ENCODE measurements at places on chromosomes 3 and 15.

- no peak for DNase-seq
These were observed 2.8 kb downstream of the FES start for GRCh38 chr15:90887037-90887481.

DNA sequence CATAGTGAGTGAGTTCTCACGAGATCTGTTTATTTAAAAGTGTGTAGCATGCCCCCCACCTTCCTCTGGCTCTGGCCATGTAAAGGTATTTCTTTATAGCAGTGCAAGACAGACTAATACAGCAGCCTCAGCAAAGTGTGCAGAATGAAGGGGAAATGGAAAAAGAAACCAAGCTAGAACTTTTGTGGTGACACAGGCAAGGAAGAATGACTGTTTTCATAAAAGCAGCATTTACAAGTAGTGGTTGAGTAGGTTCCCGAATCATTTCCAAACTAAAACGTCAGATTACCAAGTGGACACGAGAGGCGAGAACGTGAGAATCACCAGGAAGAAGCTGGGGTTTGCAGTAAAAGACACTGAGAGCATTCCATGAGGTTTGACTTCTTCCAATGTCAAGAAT, 100.2 kb upstream of the AKAP13 start:
- DNase-seq = no peak

GRCh38 chr3:66473181-66473580, 27.6 kb downstream of the LRIG1 start:
- no peak for DNase-seq

DNA sequence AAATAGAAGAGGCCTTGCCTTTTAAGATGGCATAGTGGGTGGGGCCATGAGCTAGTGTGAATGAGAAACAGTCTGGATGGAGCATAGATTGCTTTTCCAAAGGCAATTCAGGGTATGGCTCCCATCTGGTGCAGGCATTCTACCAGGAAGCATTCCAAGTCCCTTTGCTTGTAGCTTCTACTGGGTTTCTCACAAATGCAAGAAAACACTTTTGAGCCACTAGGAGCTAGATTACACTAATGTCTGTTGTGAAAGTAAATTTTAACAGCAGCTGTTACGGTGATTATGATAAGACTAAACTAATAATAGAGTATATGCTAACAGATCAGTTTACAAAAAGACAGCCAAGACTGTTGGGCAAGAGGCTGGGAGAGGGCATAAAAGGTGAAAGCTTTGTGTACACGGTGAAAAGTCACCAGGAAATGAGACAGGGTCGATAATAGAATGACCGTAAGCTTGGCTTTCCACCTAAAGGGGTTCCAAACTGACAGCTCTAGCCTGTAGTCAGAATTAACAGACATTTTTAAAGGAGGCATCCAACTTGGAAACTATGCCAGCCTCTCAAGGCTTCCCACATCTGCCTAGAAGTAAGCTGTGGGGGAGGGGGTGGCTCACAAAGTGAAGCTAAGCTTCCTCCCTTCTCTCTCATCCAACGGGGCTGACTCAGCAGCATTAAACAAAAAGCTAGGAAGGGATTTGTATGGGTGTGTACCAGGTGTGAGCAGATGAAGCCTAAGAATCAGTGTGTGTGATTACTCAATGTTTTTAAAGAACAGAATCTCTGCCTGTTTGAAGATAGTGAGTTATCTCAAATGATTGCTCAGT, 61.1 kb upstream of the GPD1L start:
- DNase-seq = no peak

- no peak for DNase-seq
These were observed 51.0 kb upstream of the FURIN start for GRCh38 chr15:90817117-90818057.

- DNase-seq = no peak
These were observed 615.2 kb upstream of the NR2F2 start for GRCh38 chr15:95715116-95715903.

DNA sequence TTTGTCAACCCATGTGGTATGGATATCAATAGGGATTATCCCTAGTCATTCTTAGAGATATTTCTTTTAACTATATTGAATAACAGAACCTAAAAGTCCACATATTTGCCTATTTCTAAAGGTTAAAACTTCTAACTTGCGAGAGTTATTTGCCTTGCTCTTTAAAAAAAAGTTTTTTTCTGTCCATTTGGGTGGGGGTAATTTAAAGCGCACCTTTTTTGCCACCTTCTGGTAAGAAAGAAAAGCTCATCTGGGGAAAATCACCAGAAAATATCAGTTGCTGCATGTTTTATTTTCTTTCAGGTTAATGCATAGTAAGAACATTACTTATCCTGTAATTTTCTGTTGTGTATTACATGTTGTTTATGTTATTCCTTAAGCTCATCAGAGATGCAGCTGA, 242.0 kb upstream of the GOLGA6L4 start:
- no peak for DNase-seq

DNA sequence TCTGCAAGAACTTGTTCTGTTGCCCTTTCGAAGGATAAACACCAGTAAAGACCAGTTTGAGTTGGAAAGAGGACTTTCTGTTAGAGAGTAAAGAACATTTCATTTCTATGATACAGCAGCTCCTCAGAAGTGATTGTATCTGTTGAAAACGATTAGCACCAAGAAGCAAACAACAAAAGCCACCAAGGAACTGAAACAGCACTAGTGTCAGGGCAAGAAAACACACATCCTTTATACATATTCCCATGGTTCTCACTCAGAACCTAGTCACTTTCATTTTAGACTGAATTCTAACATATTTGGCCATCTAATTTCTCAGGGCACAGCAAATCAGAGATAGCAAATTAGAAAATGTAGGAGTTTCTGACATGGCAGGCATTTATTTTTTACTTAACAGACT, 116.1 kb downstream of the ATP1B3 start:
- DNase-seq = no peak

GRCh38 chr3:14521611-14522010, 18.5 kb downstream of the GRIP2 start:
- DNase-seq = no peak

GRCh38 chr15:39502082-39502447, 78.8 kb upstream of the THBS1 start:
- no peak for DNase-seq

GRCh38 chr15:49758856-49759255, 138.0 kb downstream of the DTWD1 start:
- no peak for DNase-seq

GRCh38 chr3:40851836-40852235, 327.1 kb downstream of the ZNF621 start:
- no peak for DNase-seq

- no peak for DNase-seq
These were observed 41.0 kb downstream of the AQP9 start for GRCh38 chr15:58179206-58179605.

- no peak for DNase-seq
These were observed 14.5 kb upstream of the CCR1 start for GRCh38 chr3:46222435-46223161.

- no peak for DNase-seq
These were observed 7.0 kb upstream of the STRA6 start for GRCh38 chr15:74209560-74209958.

DNA sequence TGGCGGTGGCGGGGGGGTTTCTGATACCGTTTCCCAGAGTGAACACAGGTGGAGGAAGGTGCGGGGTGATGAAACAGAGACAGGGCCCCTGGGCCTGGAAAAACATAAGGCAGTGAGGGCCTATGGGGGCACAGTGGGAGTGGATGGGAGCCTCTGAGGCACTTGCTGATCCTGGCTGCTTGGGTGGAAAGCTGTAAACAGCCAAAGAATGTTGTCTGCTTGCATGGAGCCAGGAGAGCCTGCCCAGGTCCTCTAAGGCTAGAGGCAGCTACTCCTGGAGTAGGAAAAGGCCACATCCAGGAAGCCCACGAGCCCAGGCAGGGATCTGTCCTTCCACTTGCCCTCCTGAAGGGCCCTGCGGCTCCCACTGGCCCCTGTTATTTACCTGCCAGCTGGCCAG, 2.9 kb upstream of the SEMA3B start:
- DNase-seq = no peak

- no peak for DNase-seq
These were observed 136.2 kb downstream of the TPRG1 start for GRCh38 chr3:189307963-189308362.

DNA sequence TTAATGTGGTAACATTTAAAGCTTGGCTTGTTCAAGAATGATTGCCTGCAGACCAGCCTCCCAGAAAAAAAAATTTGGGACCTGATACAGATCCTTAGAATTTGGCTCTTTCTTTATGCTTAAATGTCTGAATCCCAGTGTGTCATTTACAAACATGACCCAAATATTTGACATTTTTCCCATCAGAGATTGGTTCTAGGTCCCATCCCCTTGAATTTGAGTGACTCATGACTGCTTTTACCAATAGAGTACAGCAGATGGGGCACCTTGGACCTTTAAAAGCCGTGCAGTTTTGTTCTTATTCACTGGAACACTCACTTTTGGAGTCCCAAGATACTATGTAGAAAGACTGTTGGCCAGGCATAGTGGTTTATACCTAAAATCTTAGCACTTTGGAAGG, 231.6 kb downstream of the ZIC1 start:
- DNase-seq = no peak

- no peak for DNase-seq
These were observed 120.1 kb downstream of the CHSY1 start for GRCh38 chr15:101131489-101132389.

GRCh38 chr15:80986487-80986886, 3.1 kb downstream of the MESD start:
- DNase-seq = no peak

DNA sequence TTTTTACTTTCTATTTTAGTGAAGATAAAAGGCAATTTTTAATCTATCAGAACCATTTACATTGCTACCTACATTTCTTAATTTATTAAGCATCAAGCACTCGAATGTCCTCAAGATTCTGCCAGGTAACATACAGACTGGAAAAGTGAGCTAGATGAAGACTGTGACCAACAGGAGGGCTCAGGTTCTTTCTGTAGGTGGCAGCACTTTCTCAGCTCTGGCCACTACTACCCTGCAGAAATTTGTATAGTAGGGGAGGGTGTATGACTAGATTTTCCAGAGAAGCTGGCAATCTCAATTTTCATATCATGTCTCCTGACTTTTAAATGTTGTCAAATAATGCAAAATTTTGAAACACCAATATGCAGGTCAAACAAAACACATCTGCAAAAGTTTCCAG, 165.0 kb upstream of the SUCLG2 start:
- DNase-seq = no peak

- DNase-seq = no peak
These were observed 10.7 kb downstream of the KLF15 start for GRCh38 chr3:126346466-126346865.

- no peak for DNase-seq
These were observed 57.9 kb downstream of the B3GNT5 start for GRCh38 chr3:183310936-183311335.

- DNase-seq = peak; percentile 39
These were observed 199.1 kb downstream of the LRRN1 start for GRCh38 chr3:3998140-3998922.

- DNase-seq = no peak
These were observed 209.2 kb upstream of the TPRG1 start for GRCh38 chr3:188962253-188963247.

DNA sequence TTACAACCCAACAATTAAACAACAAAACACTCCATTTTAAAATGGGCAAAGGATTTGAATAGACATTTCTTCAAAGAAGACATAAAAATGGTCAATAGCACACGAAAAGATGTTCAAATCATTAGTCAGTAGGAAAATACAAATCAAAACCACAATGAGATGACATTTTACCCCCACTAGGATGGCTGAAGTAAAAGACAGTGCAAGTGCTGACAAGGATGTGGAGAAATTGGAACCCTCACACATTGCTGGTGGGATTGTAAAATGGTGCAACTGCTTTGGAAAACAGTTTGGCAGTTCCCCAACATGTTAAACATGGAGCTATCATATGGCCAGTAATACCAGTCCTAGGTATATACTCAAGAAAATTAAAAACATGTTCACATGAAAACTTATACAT, 11.6 kb downstream of the GALNT15 start:
- no peak for DNase-seq

GRCh38 chr15:82554849-82555248, 14.6 kb upstream of the RPS17 start:
- no peak for DNase-seq

DNA sequence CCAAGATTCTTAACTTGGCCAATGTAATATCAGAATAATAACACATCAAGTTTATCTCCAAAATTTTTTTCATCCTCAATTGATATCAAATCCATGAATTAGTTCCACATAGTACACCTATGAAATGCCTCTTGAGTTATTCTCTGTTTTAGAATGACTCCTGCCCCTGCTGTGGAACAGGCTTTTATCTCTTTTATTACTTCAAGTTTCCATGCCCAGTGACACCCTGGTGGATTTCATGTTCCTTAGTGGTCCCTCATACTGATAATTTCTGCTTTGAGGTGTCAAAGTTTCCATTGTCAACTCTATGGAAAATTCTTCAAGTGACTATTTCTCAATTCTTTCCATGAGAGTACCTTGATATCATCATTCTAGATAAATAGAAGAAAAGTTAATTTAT, 24.6 kb downstream of the PLSCR1 start:
- DNase-seq = no peak

DNA sequence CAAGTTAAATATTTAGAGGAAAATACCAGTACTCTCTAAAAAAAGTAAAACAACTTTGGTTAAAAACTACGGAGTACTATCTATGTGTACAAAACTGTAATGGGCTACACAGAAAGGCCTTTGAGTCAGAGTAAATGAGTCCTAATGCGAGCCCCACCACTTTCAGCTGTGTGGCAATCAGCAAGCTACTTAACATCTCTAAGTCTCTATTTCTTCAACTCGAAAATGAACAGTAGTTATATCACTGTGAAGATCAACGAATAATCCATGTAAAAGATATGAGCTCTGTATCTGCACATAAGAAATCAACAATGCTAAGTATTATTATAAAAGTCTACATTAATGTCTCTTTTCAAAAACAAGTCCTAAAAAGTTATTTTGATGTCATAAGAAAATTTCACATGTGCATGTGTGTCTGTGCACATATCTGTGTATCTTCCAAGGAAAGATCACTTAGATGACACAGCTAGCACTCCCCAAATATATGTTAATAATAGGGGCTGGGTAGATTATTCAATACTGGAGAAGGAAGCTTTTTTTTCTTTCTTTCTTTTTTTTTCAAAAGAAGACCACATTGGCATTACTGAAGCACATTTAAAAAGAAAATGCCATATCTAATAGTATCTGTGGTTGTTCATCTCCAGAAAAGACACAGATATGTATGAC, 58.8 kb downstream of the TBC1D5 start:
- DNase-seq = no peak

DNA sequence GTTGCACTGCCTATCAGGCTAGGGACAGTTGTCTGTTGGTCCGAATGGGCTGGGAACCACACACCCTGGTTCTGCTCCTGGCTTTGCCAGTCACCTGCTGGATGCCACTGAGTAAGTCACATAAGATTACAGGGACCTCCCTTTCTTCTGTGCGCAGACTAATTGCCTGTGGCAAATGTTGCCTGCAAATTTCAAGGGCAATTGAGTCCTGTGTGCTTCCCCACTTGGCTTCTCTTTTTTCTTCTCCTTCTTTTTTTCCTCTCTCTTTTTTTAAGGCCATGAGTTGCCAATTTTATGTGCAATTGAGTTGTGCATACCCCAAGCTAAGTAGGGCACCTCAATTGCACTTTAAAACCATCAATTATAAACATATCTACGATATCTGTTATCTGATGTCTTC, 963.4 kb downstream of the MCTP2 start:
- no peak for DNase-seq

- no peak for DNase-seq
These were observed 391.0 kb upstream of the CADM2 start for GRCh38 chr3:84567796-84568195.
